ENCODE measurements at places on chromosomes 12 and 14. TPM values are rescaled to one million over a fixed set of nuclear protein-coding genes. Genes with fewer than 3 reads are reported as not detected.

DNA sequence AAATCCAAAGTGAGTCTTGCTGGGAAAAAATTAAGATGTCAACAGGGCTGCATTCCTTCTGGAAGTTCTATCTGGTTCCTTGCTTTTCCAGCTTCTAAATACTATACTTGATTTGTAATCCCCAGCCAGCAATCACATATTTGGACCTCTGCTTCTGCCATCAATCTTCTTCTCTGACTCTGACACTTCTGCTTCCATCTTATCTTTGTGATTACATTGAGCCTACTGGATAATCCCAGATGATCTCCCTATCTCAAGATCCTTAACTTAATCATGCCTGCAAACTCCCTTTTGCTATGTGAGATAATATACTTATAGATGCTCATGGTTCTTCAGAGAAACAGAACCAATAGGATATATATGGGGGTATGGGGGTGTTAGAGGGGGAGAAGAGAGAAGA lies 49.9 kb upstream of the ZDHHC17 start:
- H3K4me3 ChIP-seq = no peak overlapping the region
- H3K36me3 ChIP-seq = no peaks in the 10 kb centered on the region
- DNase-seq = no peak

DNA sequence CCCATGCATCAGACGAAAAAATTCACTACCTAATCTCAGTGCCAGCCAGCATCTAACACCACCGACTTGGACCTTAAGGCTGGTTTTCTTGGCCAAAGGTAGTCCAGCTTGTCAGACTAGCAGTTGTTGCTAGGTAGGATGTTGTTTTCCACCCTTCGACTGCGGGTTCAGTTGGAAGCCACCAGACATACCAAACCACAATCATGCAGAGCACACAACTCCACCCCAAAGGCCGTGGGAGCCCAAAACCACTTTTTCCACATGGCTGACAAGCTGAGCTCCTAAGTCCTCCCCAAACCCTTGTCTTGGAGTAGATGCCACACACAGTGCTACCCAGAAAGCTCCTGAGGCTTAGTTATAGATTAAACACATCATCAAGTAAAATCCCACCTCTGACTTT lies 46.8 kb downstream of the LRIG3 start:
- DNase-seq = no peak
- no peak overlapping the region for H3K27ac ChIP-seq
- no peaks in the 10 kb centered on the region for H3K36me3 ChIP-seq
- no peaks in the 10 kb centered on the region for H3K4me1 ChIP-seq
- no peak overlapping the region for H3K4me3 ChIP-seq

The STXBP6 gene
- total RNA-seq = not detected

- no peak overlapping the region for H3K4me3 ChIP-seq
- peaks cover 6% of the 10 kb centered on the region for H3K4me1 ChIP-seq
- no peak for DNase-seq
- H3K36me3 ChIP-seq = no peaks in the 10 kb centered on the region
- H3K27me3 ChIP-seq = peaks cover 8% of the 10 kb centered on the region
- H3K27ac ChIP-seq = no peak overlapping the region
Observed at GRCh38 chr12:2290091-2290490, 237.3 kb downstream of the CACNA1C start.

DNA sequence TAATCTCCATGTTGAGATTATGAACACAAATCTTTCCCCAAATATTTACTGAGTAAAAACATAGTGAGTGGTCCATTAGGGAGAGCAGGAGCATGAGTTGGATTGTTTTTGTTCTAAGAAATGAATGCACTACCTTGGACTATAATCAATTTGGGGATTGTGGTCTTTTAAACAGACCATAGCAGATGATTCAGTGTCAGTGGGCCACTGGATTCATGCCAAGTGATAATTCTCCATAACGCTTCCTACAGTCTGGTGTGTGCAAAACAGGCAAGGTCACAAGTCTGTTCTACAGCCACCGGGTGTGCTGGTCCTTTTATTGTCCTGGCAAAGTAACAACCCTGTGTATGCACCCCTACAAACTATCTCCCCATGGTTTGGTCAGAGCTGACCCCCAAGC lies 266.3 kb downstream of the APAF1 start:
- H3K4me1 ChIP-seq = no peaks in the 10 kb centered on the region
- no peak for DNase-seq
- H3K36me3 ChIP-seq = no peaks in the 10 kb centered on the region

The LHX5 gene
- not detected for total RNA-seq

DNA sequence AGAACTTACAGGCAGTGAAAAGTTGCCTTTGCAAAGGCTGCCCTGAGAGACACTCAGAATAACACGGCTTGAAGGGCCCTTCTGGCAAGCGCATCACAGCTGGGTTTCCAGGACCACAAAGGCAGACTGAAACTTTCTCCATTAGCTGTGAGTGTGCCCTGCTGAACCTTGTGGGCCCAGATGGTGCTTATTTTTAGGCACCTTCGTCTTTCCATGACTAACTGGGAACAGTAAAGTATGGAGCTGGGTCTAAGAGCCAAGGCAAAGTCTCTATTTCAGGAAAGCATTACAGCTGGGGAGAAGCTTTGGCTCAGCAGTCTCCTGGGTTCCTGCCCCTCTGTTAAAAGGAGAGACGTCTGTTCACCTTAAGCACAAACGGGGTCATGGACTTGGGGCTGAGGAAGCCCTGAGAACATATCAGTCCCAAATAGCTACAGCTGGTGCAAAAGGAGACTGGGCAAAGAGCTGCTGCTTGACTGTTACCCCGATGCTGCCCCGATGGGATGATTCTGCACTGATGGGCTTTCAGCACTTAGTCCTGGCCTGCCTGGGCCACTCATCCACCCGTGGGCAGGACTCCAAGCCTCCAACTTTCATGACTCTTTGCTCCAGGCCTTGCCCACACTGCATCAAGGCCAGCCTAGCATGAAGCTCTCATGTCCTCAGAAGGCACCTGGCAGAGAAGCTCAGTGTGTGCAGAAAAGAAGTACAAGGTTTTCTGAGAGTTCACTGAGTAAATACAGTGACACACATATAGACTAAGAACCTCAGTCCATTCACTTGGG lies 248.3 kb downstream of the PHLDA1 start:
- no peak overlapping the region for H3K4me3 ChIP-seq
- no peaks in the 10 kb centered on the region for H3K36me3 ChIP-seq
- peaks cover 2% of the 10 kb centered on the region for H3K4me1 ChIP-seq
- H3K27ac ChIP-seq = no peak overlapping the region
- DNase-seq = no peak
- H3K27me3 ChIP-seq = peaks cover 12% of the 10 kb centered on the region

- H3K36me3 ChIP-seq = peaks cover 37% of the 10 kb centered on the region
- H3K27me3 ChIP-seq = no peaks in the 10 kb centered on the region
- no peak for DNase-seq
Observed at GRCh38 chr12:108516511-108517275, 1.6 kb downstream of the FICD start.

The CRACR2A gene
- total RNA-seq = 38.5 TPM

DNA sequence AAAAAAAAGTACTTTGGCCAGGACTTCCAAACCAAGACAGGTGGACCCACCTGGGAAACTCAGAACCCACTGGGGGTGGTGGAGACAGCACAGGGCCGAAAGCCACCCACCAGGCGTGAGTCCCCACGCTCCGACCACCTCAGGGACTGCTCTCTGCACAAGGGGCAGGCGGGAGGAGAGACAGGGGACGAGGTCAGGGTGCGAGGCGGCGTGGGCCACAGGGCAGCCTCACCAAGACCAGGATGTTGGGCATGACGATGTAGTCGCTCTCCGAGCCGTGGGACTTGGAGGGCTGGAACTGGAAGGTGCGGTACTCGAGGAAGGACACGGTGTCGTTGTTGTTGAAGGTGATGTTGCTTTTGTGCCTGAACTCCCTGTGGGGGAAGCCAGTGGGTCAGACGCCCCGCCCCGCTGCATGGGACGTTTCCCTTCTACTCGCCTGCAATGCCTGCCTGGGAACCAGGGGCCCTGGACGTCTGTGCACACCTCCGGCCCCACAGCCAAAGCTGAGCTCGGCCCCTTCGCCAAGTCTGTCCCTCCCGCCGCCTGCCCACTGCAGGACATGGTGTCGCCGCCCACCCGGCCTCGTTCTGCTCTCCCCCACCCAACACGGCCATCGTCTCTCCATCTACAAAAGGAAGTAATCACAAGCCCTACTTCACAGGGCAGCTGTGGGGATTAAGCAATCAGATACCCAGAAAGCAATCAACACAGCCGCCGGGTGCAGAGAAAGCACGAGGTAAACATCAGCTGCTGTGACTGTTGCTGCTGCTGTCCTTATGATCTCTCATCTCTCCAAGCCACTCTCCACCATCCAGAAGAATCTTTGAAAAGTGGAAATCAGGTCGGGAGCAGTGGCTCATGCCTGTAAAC lies 48.7 kb downstream of the SCARB1 start:
- peaks cover 23% of the 10 kb centered on the region for H3K36me3 ChIP-seq
- H3K27me3 ChIP-seq = no peaks in the 10 kb centered on the region
- no peak overlapping the region for H3K4me3 ChIP-seq
- H3K27ac ChIP-seq = no peak overlapping the region

- DNase-seq = no peak
- peaks cover 31% of the 10 kb centered on the region for H3K36me3 ChIP-seq
- H3K4me1 ChIP-seq = peaks cover 50% of the 10 kb centered on the region
- H3K4me3 ChIP-seq = no peak overlapping the region
- no peaks in the 10 kb centered on the region for H3K27me3 ChIP-seq
Observed at GRCh38 chr14:68797121-68797670, 4.3 kb upstream of the ZFP36L1 start.

GRCh38 chr14:56979936-56980335 lies 169.7 kb upstream of the OTX2 start:
- H3K27ac ChIP-seq = no peak overlapping the region
- no peak overlapping the region for H3K4me3 ChIP-seq
- no peaks in the 10 kb centered on the region for H3K4me1 ChIP-seq
- no peak for DNase-seq
- no peaks in the 10 kb centered on the region for H3K27me3 ChIP-seq

GRCh38 chr12:131939007-131939406 lies 9.9 kb downstream of the PUS1 start:
- no peaks in the 10 kb centered on the region for H3K4me1 ChIP-seq
- peaks cover 48% of the 10 kb centered on the region for H3K36me3 ChIP-seq
- H3K27ac ChIP-seq = no peak overlapping the region
- DNase-seq = no peak
- no peak overlapping the region for H3K4me3 ChIP-seq
- no peaks in the 10 kb centered on the region for H3K27me3 ChIP-seq

- H3K27me3 ChIP-seq = no peaks in the 10 kb centered on the region
- no peak for DNase-seq
- no peak overlapping the region for H3K4me3 ChIP-seq
- H3K27ac ChIP-seq = no peak overlapping the region
- H3K4me1 ChIP-seq = no peaks in the 10 kb centered on the region
- H3K36me3 ChIP-seq = no peaks in the 10 kb centered on the region
Observed at GRCh38 chr12:98058838-98059237, 456.6 kb upstream of the TMPO start.

The SYNDIG1L gene
- total RNA-seq = not detected
